Forelimb muscle (tissue), 1 donor: ENCODE measurements at places on chromosomes 13 and 19. TPM values are rescaled to one million over a fixed set of nuclear protein-coding genes. Genes with fewer than 3 reads are reported as not detected.
A peak's percentile ranks its signal among the peaks of the same experiment; 100 is the strongest.

Gene TUBB4A
- polyA plus RNA-seq: 0.57 TPM

Gene FCHO1
- polyA plus RNA-seq: 0.83 TPM

Gene MTRF1
- 10.5 TPM for polyA plus RNA-seq

Gene NTF4
- polyA plus RNA-seq: 6.5 TPM

Gene TTYH1
- polyA plus RNA-seq: 3.9 TPM

- no peak for DNase-seq
These were observed 4.3 kb downstream of the OR7A5 start for GRCh38 chr19:14830702-14831101.

DNA sequence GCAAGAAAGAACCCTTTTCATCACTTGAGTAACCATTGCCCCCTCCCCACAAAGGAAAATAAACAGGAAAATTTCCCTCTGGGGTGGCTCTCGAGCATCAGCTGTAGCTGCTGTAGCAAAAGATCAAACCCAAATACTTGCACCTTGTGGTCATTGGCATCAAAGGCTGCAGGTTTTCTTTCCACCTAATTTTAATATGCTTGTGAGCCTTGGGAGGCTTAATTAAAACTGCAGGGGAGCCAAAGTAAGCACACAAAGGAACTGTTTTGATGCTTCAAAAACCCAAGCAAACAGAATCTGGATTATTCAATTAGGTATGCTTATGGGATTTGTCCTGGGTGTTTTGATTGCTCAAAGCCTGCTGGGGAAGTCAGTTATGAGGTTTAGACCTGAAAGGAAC, 119.5 kb downstream of the SHISA2 start:
- no peak for DNase-seq

- no peak for DNase-seq
These were observed 123.4 kb downstream of the NUFIP1 start for GRCh38 chr13:44865722-44866410.

GRCh38 chr13:40433577-40433976, 232.9 kb downstream of the FOXO1 start:
- no peak for DNase-seq

DNA sequence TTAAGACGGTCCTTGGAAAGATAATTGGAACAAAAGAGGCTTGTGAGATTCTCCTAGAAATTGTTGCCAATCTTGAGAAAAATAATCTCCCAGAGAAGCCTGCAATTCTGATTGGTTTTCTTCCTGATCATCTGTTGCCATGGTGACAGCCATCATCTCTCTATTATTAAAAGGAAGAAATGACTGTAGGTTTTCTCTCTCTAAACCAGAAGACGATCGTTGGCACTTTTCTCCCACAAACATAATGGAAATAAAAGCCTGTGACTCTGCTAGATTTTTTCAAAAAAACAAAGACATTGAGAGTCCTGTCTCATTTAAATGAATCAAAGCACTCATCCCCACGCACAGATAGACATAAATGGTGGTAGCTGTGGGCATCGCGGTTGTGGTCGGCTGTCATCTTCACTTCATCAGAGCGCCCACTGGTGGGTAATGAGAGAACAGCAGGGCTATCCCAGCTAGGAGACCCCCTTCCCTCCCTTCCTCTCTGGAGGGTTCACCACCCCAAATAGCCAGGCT, 21.7 kb upstream of the CALM3 start:
- no peak for DNase-seq

DNA sequence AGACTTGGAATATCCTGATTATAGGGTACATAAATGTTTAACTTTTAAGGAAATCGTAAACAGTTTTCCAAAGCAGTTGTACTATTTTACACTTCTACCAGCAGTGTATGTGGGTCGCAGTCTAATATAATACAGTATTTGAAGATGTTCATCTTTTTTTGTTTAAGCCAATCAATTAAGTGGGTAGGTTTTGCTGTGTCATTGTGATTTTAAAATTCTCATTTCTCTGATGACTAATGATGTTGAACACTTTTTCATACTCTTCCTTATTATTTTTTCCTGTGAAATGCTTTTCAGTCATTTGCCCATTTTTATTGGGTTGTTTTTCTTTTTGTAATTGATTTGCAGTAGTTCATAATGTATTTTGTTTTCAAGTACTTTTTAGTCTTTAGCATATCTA, 2689.7 kb downstream of the PCDH9 start:
- no peak for DNase-seq

DNA sequence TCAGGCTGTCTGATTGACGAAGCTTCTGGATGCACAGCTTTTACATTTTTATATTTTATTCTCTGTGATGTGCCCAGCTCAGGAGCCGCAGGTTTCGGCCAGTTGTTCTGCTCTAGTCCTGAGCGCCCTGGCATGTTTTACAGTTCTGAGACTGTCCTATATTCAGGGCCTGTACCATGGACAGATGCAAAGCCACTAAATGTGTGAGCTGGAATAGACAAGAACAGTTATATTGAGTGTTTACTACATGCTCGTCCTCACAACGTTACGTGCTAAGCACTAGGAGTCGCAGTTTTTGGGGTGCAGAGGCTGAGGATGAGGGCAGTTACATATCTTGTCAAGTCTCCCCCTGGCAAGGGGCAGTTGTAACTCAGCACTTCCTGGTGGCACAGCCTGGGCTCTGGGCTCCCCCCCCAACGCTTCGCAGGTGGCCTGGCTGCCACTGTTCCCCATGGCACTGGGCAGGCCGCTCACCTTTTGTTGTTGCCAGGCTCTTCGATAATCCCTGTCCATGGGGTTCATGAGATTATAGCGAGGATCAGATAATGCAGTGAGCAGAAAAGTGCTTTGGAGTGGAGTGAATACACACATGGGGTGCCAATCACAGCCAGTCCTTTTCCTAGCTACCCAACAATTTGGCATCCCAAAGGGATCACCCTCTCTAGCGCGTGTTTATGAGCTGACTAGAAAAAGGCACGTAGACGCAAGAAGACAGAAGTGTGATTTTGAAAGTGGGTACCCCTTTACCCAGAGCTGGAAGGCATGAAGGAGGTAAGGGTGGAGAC, 23.5 kb downstream of the ARL11 start:
- no peak for DNase-seq

- DNase-seq: no peak
These were observed 127.7 kb upstream of the EDNRB start for GRCh38 chr13:78046331-78046730.

DNA sequence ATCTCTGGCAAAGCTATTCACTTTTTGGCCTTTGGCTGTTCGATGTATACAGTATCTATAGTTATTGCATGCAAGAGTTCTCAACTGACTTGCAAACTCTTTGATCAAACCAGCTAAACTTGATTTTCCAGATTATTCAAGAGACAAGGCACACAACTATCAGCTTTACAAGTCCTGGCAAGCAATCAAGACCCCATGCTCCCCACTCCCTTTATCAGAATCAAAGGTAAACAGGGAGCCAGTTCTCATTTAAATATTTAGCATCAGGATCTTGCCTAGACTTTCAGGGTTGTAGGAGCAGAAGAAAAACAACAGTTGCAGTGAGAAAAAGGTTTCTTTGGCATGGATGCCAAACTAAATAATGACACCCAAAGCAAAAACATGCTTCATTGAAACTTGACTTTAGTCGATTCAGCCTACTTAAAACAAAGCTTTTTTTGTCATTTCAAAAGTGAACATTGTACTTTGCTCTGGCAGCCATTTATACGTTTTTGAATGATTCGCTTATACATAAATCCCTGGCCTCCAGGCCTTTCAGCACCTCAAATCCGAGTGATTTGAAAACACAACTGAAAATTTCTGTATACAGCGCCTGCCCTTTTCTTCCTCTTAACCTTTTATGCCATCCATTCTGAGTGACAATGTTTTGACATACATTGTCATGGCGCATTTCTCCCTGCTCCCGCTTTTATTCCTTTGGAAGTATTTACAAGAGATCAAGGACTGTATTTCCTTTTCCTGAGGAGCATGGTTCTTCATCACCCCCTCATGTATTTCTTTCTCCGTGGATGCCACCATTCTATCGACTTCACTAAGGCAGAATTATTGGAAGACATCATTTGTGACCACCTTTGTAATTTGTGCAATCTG, 340.8 kb downstream of the KLF5 start:
- no peak for DNase-seq

- no peak for DNase-seq
These were observed 17.0 kb upstream of the PIK3R2 start for GRCh38 chr19:18135712-18136584.

GRCh38 chr13:50441130-50441529, 402.4 kb downstream of the DLEU7 start:
- DNase-seq: no peak

GRCh38 chr13:97975280-97975847, 21.9 kb downstream of the IPO5 start:
- DNase-seq: peak; percentile 6

DNA sequence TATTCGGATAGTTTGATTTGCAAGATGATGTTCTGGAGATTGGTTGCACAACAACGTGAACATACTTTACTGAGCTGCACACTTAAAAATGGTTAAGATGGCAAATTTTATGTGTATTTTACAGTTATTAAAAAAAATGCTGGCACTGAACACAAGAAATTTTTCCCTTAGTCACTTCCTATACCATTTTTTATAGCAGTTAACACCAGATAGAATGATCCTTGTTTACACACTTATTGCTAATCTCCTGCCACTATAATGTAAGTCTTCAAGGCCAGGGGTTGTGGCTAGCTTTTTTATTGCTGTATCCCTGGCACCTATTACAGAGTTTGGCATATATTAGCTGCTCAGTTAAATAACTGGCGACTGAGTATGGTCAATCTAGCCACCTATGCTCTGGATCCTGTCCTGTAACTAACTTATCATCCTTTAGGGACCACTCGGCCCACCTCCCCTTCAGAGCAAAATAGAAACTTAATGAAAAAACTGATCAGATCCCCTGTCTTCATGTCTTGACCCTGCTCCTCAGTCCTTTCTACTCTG, 2.0 kb upstream of the EBPL start:
- no peak for DNase-seq

DNA sequence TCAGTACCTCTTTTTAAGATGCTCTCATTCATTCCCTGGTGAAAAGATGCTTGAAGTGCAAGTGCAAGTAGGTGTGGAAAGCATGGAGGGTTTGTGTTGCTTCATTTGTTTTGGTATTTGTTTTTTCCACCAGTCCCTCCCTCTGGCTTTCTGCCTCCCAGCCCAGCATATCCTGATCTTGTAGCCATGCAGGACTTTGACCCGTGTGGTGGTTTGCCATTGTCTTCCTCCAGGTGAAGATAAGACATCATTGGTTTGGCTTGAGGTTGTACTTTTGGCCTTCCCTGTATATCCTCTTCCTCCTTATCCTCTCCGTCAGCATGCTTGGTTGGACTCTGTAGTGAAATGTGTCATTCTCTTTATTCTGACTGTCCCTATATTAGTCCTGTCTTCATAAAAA, 9.1 kb downstream of the SPINT2 start:
- no peak for DNase-seq

DNA sequence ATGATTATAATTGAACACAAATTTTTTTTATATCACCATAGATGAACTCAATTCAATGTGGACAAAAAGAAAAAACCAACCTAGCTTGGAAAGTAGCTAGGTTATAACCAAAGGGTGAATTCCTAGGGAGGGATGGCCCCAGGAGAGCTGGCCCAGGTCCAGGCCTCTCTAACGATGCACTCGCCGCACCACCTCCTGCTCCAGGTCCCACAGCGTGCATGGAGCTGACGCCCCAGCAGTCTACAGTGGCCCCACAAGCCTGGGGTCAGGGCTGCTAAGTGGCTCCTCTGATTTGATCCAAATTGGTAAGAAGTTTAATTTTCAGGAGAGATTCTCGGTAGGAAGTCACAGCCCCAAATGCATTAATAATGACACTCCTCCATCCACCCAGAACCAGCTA, 48.8 kb downstream of the TSHZ3 start:
- DNase-seq: no peak

GRCh38 chr19:48541813-48542212, 10.2 kb upstream of the SULT2B1 start:
- DNase-seq: no peak

DNA sequence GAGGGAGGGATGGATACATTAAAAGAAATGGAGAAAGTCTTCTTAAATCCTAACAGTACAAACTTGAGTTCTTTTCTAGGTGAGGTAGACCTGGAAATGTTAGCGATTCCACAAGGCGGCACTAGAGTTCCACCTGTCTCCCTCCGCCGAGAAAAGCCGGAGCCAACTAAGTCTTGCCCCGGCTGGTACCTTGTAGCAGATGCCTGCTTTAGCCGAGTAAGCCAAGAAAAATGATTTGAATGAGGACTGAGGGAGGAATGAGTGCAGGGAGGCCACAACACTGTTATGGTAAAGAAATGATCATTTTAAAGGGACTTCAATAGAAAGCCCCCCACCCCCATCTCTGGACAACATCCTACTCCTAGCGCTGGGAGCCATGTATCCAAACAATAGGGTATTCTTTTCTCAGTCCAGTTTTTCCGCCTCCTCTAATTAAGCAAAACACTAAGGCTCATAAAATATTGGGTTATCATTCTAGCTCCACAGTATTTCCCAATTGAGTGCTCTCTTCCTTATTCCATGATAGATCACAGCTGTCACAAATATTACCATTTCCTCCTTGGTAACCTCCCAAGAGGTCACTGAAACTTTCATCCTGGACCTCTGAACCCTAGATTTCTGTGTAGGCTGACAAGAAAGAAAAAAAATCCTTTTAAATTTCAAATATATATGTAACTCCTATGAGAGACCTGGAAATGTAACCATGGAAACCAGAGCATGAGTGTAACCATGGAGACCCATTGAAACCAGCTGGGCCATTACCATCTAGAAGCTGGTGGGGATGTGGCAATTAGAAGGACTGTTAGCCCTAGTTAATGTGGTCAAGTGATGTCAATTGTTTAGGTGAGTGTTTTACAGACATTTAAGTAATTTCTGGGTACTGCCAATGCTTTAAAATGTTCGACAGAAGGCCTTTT, 58.3 kb downstream of the GPALPP1 start:
- DNase-seq: peak; percentile 51
